ENCODE measurements at places on chromosomes 3 and 15.

GRCh38 chr3:129937717-129938116 is 36.8 kb upstream of the TRH start:
- DNase-seq, result no peak

GRCh38 chr3:198079771-198080520 is 119.9 kb downstream of the LMLN start:
- DNase-seq, result no peak

DNA sequence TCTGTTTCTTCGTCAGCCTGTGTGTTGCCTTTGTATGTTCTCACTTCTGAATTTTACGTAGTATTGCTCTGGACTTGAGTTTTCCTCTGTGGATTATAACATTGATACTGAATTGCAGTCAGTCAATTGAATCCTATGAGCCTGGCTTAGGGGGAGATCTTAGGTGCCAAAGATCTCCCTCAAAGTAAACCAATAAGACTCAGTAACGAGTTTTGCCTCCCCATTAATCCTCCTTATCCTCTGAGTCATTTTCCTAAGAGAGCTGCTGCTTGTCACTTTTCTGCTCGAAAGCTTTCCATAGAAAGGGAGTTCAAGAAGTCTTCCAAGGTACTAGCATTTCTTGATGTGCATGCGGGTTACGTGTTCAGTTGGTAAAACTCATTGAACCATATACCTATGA is 126.4 kb downstream of the CHDH start:
- no peak for DNase-seq

DNA sequence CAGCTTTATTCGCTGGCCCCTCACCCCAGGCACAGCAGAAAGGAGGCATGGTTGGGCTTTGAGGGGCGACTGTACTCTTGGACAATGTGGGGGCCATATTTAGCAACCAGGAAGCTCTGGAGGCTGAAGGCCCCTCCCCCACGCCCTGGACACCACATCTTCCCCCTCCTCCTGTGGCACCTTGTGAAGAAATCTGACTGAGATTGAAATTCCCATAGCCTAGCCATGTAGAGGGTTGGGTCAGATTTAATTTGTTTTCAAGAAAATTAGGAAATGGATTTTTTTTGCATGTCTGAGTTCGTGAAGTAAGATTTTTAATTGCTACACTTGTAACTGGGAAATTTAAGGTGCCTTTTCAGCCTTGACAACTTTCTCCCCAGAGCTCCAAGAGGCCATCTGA is 24.5 kb downstream of the FSD2 start:
- no peak for DNase-seq

DNA sequence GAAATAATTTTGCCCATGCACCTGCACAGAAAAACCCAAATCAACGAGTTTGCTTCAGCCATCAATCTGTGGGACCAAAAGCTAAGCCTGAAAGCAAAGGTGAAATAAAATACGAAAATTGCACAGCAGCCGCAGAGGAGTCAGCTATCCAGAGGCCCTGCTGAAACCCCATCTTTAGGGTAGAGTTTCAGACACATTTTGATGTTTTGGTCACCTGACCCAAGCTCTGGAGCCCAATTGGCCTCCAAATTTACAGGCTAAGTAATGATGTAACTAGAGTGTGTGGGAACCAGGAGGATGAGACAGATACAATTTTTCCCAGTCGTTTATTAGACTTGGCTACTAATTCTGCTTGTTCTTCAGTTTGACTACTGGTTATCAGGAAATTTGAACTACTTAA is 308.6 kb upstream of the ATP11B start:
- DNase-seq, result no peak

DNA sequence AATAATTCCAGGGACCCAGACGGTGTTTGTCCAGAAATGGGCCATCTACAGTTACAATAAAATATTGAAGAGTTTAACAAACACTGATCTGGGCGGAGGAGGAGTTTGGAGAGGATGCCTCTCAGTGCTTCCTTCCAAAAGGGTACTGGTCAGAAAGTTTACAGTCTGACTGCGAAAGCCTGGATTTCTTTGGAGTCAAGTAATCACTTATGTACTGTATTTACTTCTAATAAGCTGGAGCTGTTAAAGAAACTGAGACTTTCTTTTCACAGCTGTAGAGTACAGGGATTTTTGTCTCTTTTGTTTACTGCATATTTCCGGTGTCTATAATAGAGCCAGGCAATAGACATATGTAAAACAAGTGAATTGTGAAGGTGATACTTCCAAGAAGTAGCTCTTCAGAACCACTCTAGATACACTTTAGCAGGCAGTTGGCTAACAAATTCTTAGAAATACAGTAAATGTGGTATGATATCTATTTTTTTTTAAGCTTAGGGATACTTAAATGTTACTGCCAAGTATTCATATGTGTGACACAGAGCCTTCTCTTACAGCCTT is 22.1 kb upstream of the NEO1 start:
- DNase-seq, result no peak

DNA sequence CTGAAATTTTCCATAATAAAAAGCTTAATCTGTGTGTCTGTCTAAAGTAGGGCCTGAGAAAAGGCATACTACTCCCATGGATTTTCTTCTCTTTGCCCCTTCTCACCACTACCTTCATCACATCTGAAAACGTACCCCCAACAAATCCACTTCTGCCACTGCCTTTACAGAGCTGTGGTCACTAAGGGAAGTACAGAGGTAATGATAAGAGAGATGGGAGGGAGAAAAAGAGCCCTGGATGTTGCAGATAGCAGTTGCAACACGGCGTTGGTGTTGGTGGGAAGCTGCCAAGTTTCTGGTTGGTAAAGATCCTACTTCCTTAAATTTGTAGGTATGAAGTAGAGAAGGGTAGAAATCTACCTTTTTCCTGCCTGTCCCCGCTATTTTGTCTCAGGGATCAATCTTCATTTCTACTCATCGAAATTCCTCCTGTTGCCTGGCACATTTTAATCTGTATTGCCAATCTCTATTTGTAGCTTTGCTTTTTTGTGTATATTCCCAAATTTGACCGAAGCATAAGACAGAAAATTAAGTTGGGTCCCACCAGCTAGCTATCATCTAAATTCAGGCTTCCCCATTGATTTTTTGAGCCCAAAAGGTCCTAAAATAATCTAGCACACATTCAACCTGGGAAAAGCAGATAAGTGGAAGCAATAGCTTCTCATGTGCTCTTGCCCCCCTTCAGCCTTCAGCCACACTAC is 102.9 kb downstream of the TFDP2 start:
- peak; percentile 85 for DNase-seq

GRCh38 chr3:82217571-82217970 is 456.1 kb upstream of the GBE1 start:
- no peak for DNase-seq

- DNase-seq, result no peak
Observed at GRCh38 chr3:107285197-107285596, 92.0 kb upstream of the CCDC54 start.

GRCh38 chr3:196645897-196646665 is 6.6 kb downstream of the NRROS start:
- no peak for DNase-seq

DNA sequence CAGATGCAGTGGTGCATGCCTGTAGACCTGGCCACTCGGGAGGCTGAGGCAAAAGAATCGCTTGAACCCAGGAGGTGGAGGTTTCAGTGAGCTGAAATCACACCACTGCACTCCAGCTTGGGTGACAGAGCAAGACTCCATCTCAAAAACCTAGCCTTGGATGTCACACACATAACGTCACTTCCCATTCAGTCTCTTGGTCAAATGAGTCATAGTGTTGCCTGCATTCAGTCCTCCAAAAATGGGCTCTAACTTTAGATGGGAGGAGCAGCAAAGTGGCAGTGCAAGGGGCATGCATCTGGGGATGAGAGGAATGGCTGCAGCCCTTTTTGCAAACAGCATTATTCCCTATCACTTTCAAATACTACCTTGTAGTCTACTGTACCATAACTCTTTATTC is 62.9 kb upstream of the AGBL1 start:
- no peak for DNase-seq

- DNase-seq, result no peak
Observed at GRCh38 chr3:133455281-133455680, 55.4 kb downstream of the BFSP2 start.

DNA sequence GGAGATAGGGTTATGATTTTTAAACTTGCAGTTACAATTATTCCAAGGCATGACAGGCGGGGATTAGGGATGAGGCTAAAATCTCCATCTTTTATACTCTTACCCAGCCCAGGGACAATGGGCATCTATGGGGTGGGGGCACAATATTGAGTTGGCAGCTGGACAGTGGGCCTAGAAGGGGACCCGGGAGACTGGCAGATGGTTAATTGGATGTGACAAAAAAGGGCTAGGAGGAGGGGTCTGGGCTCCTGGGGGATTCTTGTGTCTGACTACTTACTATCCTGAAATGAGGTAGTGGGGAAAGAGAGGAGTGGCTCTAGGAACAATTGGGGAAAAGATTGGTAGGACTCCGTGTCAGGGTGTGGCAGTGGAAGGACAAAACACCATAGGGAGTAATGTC is 53.0 kb upstream of the ROPN1 start:
- DNase-seq, result no peak

GRCh38 chr3:9170851-9171160 is 78.6 kb downstream of the SRGAP3 start:
- no peak for DNase-seq

- no peak for DNase-seq
Observed at GRCh38 chr3:150132101-150132749, 161.5 kb upstream of the PFN2 start.

DNA sequence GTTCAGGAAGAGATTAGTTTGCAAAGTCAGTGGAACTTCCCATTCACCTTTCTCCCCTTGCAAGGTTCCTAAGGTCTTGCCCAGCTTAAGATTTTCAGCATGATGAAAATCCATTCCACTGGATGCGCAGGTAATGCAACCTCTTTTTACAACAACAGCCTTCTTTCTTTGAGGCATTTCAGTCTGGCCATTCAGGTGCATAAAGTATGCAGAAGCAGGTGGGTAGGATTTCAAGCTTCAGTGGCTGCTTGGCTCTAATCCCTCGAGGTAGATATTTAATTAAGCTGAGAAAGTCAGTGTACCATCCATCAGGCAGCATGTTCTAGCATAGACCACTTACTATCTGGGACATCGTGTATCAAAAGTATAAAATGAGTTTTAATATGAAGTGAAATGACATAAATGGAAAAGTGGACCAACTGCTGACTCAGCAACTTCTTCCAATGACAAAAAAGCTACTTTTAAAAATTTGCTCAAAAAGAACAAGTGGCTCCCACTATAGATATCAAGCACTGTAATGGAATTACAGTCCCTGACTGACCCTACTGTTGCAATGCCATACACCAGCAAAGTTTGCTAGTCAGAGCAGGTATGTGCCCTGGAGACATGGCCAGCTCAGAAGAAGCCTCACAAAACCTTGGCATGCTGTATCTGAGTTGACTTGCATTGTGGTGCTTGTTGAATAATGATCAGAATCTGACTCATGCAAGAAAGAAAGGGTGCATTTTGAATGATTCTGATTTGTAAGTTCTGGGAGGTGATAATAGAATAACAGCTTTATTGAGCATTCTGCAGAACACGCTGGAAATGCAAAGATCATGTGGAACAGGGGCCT is 459.9 kb upstream of the MCTP2 start:
- no peak for DNase-seq

DNA sequence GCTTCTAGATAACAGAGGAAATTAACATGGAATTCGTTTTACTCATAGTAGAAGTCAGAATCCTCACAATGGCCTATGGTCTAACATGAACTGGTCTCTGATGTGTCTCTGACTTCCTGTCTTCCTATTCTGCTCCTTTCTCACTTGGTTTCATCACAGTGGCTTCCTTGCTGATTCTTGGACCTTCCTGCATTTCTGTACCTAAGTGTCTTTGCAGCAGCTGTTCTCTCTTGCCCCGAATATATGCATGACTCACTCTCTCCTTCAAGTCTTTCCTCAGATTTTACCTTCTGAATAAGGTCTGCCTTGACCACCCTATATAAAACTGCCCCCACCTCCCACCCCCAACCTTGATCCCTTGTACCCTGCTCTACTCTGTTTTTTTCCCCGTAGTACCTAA is 14.1 kb downstream of the ARL13B start:
- no peak for DNase-seq

GRCh38 chr15:87619161-87619960 is 637.2 kb downstream of the NTRK3 start:
- DNase-seq, result no peak

- no peak for DNase-seq
Observed at GRCh38 chr3:194871864-194872668, 186.4 kb downstream of the FAM43A start.

DNA sequence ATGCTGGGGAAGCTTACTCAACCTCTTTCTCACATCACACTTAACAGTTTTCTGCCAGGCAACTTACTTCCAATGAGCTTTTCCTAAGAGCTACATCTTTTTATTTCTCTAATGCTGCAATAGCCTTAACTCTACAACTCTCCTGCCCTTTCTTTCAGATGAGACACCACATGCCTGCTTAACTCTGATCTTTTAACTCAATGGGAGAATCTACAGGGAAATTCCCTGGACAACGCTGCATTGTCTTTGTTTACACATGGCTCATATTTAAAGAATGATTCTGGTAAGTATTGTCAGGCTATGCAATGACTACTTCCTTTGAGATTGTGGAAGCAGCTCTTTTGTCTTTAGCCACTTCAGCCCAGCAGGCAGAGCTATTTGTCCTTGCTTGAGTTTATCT is 353.1 kb upstream of the BCHE start:
- DNase-seq, result no peak

- no peak for DNase-seq
Observed at GRCh38 chr3:13927295-13927694, 47.4 kb upstream of the WNT7A start.

DNA sequence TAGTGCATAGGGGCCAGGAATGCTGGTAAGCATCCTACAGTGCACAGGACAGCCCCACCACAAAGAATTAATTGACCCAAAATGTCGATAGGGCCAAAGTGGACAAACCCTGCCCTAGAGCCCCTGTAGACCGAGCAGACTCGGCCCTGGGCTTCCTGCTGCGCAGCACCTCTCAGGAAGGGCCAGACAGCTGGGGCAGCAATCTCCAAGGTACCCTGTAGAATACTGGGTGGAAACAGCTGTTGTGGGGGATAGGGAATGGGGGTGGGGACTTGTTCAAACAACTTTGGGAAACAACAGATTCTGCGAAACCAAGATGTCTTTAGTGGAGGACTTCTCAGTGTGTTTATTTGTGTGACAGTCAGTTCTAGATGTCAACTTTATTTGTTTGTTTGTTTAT is 67.1 kb downstream of the MRPL46 start:
- no peak for DNase-seq

DNA sequence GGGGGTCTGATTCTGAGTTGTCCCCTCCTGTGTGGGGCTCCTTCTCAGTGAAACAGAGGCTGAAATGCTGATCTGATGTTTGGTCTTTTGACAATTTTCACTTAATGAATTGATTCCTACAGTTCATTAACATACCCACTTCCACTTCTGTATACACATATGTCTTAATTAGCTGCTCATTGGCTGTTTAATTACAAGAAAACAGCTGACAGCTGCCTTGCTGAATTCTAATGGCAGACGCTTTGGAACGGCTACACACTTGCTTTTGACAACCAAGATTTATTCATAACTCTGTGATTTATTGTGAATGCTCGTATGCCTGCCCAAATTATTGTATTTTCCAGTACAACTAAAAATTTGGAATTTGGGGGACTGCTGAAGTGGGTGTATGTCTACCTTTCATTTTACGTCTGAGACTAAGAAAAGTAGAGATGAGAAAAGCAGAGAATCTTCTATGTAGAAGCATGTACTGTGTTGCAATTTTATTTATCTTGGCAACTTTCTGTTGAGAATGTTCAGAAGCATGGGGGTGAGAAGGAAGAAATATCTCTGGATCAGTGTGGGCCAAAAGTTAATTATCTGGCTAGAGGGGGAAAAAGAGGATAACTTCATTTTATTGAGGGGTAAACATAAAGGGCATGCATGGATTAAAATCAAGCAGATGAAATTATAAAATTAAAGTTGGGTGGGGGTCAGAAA is 46.5 kb upstream of the ICE2 start:
- DNase-seq, result no peak
